Activated CD4-positive, alpha-beta T cell treated with anti-CD3 and anti-CD28 coated beads, Interleukin-2, Interleukin-4, amounts not matched to agents 100 ng/mL and 50 ng/mL, durations not matched to agents 16 hours and 8 hours (primary cell): ENCODE measurements at places on chromosomes 16 and 17.
A peak's percentile ranks its signal among the peaks of the same experiment; 100 is the strongest.

DNA sequence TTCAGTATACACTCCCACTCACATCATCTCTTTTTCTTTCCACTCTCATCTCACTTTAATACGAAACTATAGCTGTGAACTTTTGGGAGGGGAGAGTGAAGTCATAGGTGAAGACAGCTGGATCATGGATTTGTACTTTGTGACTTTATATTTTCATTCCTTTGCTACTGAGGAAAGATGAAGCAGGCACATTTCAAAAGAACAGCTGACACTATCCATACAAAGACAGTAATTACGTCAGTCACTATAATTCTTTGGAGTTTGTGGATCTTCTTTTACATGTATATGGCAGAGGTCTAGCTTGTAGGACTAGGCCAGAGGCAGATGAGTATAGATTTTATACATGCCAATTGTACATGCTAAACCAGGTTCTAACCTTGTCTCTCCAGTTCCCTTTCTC is 346.3 kb downstream of the BCAS3 start:
- no peak for DNase-seq

DNA sequence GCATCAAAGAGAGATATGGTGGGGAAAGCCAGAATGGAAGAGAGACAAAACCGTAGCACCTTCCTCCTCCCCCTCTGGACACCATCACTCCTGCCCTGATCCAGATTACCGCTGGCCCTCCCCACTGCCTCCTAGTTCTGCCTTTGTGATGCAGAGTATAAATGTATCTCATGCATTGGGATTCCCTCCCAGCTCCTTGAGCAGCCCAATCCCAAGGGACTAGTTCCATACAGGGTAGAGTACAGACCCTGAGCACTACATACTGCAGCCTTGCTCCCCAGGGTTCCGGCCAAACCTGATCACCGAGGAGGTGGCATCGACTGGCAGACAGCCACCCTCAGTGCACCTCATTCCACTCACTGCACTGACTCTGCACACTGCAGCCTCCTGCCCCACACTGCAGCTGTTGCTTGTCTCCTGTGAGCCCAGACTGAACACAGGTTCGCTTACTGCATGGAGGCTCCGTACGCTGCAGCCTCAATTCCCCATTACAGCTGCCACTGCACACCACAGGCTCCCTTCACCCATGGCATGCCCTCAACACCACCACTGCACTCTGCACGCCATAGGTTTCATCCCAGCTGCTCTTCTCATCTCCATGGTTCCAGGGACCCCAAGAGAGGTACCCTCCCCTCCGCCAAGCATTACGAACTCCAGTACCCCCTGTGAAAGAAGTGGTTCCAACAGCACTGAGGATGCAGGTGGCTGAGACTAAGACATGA is 1.7 kb upstream of the THRA start:
- no peak for DNase-seq

- no peak for DNase-seq
Observed at GRCh38 chr16:89831810-89832328, 3.6 kb downstream of the SPIRE2 start.

DNA sequence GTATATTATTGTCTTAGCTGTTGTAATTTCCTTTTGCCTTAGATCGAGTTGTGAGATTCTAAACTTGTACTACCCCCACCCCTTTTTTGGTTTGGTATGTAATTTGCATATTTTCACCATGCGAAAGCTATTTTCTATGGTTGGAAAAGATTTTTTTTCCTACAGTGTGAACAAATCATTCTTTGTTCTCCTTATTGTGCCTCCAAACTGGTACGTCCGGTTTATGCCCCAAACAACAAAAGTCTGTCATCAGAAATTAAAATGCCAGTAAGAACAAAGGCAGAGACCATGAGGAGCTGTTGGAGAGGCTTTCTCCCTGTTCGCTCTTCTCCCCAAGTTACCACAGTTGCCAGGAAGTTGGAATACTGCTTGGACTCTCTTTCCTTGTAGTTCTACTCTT is 66.1 kb downstream of the BCAS3 start:
- DNase-seq = no peak

DNA sequence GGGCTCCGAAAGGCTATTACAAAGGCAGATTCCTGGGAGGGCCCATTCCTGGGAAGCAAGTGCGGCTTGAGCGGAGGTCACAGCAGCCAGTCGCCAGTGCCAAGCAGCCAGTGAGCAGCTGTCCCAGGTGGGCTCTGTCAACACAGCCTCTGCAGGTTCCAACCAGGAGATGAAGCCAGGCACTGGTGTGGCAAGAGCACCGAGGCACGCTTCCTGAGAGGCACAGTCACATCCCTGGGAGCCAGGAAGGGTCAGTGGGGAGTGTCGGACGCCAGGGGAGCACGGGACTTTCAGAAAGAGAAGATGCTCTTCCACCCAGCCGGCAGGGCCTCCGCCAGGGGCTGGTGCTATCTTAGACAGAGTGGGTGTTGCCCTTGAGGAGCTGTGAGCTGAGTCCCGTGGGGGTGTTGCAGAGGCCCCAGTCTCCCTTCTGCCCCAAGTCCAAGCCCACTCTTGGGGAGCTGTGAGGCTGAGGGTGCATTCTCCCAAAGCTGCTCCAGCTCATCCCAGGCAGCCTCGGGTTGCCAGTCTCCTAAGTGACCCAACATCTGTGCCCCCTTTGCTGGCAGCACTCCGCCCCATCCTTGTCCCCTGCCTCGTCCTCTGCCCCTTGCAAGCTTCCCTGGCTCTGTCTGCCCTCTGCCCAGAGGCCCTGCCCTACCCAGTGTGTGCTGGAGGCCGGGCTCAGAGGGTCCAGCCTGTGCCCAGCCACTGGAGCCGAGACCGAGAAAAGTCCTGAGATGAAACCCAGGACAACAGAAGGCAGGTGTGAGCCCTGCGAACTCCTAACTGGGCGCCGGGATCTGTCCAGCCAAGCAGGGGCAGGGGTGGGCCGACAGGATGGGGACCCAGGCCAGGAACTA is 6.6 kb downstream of the UBALD1 start:
- no peak for DNase-seq

DNA sequence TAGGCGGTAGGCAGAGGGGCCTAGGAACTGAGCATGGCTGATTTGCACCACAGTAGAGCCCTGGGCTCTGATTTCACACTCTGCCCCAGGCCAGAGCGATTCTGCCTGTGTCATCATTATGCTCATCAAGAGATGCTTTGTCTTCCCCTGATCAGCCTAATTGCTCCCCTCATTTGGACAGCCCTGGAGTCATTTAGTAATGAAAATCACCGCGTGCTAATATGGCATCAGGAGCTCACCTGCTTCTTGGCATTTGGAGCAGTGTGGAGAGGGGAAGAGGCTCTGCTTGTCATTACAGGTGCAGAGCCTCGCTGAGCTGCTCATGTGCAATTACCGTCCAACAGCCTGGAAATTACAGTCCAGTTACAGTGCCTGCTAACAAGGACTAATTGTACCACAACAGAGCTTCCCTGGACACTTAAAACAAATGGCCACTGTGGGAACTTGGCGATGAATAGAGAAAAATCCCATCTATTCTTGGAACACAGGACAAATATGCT is 157.1 kb upstream of the WSCD1 start:
- DNase-seq = no peak

DNA sequence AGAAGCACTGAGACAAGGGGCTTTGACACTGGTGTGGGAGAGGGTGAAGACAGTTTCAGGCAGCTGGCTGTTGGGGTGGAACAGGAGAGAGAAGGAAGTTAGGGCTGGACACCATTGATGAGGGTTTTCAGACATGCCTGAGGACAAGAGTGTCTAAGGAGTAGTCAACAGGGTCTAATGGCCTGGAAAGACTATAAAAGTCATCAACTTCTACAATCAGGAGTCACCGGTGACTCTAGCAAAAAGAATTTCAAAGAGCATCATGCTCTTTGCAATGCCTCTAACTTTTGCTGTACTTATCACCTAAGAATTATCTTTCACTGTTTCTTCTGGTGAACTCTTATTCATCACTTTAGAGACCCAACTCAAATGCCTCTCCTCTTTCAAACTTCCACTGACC is 213.9 kb downstream of the C16orf78 start:
- DNase-seq = no peak

- DNase-seq = peak; percentile 38
Observed at GRCh38 chr17:76558198-76559095, 18.6 kb downstream of the PRCD start.
